ENCODE measurements at places on chromosomes 16 and 17. TPM values are rescaled to one million over a fixed set of nuclear protein-coding genes. Genes with fewer than 3 reads are reported as not detected.
A peak's percentile ranks its signal among the peaks of the same experiment; 100 is the strongest.

- DNase-seq = peak; percentile 82
- H3K27me3 ChIP-seq = no peaks in the 10 kb centered on the region
- H3K4me3 ChIP-seq = peak overlapping the region; percentile 23
- H3K36me3 ChIP-seq = peaks cover 5% of the 10 kb centered on the region
- peaks cover 15% of the 10 kb centered on the region for H3K4me1 ChIP-seq
- H3K27ac ChIP-seq = peak overlapping the region; percentile 11
These were observed 3.7 kb downstream of the NOL3 start for GRCh38 chr16:67173808-67174705.

DNA sequence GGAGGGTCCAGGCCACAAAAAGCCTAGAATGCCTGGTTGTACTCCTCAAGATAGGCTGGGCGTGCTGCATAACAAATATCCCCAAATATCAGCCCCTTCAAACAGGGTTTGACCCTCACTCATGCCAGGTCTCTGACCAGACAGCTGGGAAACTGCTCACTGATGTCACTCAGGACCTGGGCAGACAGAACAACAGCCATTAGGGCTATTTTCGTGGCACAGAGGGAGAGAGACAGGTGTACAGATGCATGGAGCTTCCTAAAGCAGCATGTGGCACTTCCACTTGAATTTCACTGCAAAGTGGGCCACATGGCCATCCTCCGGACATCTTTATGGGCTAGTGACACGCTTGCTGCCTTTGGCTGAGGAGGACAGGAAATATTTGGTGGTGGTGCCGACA lies 73.1 kb downstream of the SREBF1 start:
- H3K27me3 ChIP-seq = no peaks in the 10 kb centered on the region
- H3K4me1 ChIP-seq = no peaks in the 10 kb centered on the region
- no peak overlapping the region for H3K4me3 ChIP-seq

GRCh38 chr16:74296104-74296431 lies 546 bp upstream of the PSMD7 start:
- peak overlapping the region; percentile 98 for H3K4me3 ChIP-seq
- peaks cover 5% of the 10 kb centered on the region for H3K36me3 ChIP-seq
- H3K4me1 ChIP-seq = peaks cover 4% of the 10 kb centered on the region
- no peaks in the 10 kb centered on the region for H3K27me3 ChIP-seq

DNA sequence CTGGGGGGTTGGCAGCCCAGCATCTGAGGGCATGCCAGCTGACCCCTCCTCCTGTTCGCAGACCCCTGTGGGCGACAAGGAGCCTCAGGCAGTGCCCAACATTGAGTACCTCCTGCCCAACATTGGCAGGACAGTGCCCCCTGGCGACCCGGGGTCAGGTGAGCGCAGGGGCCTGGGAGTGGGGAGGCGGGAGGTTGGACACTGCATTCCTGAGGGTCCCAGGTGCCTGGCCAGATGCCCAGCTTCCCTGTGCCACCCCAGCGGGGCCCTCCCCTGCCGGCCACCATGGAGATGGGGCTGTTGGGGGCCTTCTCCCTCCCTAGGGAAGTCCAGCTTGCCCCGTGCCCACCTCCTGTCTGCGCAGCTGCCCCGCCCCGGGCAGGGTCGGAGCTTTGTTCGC lies 70.1 kb downstream of the ARHGAP23 start:
- H3K36me3 ChIP-seq = peaks cover 15% of the 10 kb centered on the region
- H3K27ac ChIP-seq = no peak overlapping the region
- H3K27me3 ChIP-seq = no peaks in the 10 kb centered on the region
- no peak overlapping the region for H3K4me3 ChIP-seq
- no peaks in the 10 kb centered on the region for H3K4me1 ChIP-seq
- DNase-seq = no peak

DNA sequence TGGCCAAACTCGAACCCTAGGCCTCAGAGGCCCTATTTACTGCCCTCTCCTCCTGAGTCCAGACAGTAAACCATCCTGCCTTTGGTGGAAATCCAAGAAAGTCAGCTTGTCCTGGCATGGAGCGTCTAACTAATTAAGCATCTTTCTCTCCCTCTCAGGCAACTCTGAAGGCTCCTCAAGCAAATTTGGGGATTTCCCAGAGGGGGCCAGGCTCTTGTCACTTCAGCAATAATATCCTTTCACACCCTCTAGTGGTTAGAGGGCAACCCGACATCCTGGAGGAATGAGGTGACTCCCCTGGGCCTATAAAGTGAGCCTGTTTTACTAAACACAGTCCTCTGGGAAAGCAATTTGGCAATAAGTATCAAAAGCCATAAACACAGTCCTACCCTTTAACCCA lies 60.4 kb downstream of the NOG start:
- peak; percentile 37 for DNase-seq
- H3K4me1 ChIP-seq = no peaks in the 10 kb centered on the region
- H3K4me3 ChIP-seq = no peak overlapping the region

- no peak overlapping the region for H3K4me3 ChIP-seq
- no peaks in the 10 kb centered on the region for H3K27me3 ChIP-seq
- no peak overlapping the region for H3K27ac ChIP-seq
- peak; percentile 6 for DNase-seq
These were observed 1237.1 kb upstream of the GOT2 start for GRCh38 chr16:59971264-59971663.

DNA sequence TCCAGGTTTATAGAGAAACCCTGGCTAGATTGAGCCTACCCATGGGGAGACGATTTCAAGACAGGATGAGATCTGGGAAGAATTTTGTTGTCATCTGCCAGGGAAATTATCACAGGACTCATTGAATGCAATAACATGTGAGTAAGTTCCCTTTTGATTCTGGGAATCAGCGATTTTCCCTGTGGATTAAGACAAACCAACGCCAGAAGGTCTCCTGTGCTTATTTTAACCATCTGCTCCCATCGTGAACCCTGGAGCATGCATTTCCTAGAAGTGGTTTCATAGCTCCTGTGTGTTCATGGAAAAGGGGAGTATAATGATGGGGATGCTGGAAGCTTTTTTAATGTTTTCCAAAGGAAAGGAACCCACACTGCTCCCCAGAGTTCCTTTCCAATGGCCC lies 21.0 kb upstream of the ARHGAP44 start:
- H3K27ac ChIP-seq = no peak overlapping the region
- H3K4me3 ChIP-seq = no peak overlapping the region
- no peak for DNase-seq
- no peaks in the 10 kb centered on the region for H3K4me1 ChIP-seq

GRCh38 chr16:69867784-69868560 lies 83.2 kb upstream of the CLEC18A start:
- peaks cover 3% of the 10 kb centered on the region for H3K36me3 ChIP-seq
- peaks cover 2% of the 10 kb centered on the region for H3K4me1 ChIP-seq
- no peaks in the 10 kb centered on the region for H3K27me3 ChIP-seq
- H3K4me3 ChIP-seq = no peak overlapping the region

DNA sequence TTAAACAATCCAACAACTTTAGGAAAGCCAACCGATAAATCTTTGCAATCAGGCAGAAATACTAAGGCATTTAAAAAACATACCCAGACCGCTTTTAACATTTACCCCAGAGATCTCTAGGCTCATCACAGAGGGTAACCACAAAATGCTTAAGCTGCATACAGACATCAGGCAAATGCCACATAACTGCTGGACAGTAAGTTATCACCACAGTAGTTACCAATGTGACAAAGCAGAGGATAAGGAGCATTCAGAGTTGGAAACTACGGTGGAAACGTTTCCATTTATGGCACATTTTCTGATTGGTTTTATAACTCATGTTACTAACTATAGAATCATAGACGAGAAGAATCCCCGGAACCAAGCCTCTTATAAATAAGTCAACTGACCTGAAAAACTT lies 77.5 kb downstream of the KANSL1 start:
- H3K27me3 ChIP-seq = no peaks in the 10 kb centered on the region
- H3K4me3 ChIP-seq = no peak overlapping the region
- no peak overlapping the region for H3K27ac ChIP-seq
- peak; percentile 66 for DNase-seq
- peaks cover 3% of the 10 kb centered on the region for H3K4me1 ChIP-seq
- no peaks in the 10 kb centered on the region for H3K36me3 ChIP-seq

- H3K4me1 ChIP-seq = peaks cover 4% of the 10 kb centered on the region
- H3K27me3 ChIP-seq = no peaks in the 10 kb centered on the region
- no peak overlapping the region for H3K27ac ChIP-seq
- H3K36me3 ChIP-seq = no peaks in the 10 kb centered on the region
- H3K4me3 ChIP-seq = no peak overlapping the region
These were observed 87.3 kb downstream of the SPECC1 start for GRCh38 chr17:20096430-20096829.

GRCh38 chr17:44008205-44008909 lies 3.9 kb downstream of the NAGS start:
- H3K27me3 ChIP-seq = no peaks in the 10 kb centered on the region
- no peak overlapping the region for H3K27ac ChIP-seq
- no peak for DNase-seq
- H3K4me1 ChIP-seq = peaks cover 13% of the 10 kb centered on the region
- H3K4me3 ChIP-seq = peak overlapping the region; percentile 67
- peaks cover 5% of the 10 kb centered on the region for H3K36me3 ChIP-seq

DNA sequence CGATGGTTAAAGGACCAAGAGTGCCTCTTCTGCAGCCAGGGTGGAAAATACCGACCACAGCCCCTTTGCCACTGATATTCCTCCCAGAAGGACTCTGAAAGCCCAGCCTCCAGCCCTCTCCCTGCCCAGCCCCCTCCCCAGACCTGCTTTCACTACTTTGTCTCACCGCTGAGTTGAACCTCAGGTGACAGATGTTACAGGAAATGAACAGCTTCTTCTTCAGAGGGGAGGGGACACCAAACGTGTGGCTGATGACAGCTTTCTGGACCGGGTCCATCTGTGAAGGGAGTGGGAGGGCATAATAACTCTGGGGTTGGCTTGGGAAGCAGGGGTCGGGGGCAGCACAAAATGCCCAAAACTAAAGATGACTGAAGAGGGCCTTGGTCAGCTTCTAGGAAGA lies 14.2 kb downstream of the NKIRAS2 start:
- no peaks in the 10 kb centered on the region for H3K36me3 ChIP-seq
- H3K4me1 ChIP-seq = no peaks in the 10 kb centered on the region
- no peak overlapping the region for H3K4me3 ChIP-seq
- DNase-seq = no peak

DNA sequence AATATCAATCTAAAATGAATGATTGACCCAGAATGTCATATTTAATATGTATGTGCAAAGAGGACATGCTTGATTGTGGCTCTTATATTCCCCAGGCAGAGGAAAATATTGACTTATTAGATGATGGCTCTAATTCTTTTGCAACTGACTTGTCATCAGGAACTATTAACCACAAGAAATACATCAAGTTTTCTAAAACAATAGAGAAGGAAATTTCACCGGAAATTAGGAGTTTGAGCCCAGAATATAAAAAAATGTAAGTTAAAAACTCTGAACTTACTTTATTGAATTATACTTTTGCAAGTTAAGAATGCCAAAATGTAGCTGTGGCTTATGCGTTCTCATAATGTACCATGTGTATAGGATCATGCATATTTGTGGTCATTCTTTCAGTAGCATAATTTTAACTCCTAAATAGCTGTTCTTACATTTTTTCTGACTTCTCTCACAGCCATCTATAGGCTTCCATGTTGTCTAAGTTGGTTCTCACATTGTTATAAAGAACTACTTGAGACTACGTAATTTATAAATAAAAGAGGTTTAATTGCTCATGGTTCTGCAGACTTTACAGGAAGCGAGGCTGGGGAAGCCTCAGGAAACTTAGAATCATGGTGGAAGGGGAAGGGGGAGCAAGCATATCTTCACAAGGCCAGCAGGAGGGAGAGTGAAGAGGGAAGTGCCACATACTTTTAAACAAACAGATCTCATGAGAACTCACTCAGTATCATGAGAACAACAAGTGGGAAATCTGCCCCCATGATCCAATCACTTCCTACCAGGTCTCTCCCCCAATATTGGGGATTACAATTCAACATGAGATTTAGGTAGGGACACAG lies 11.6 kb downstream of the EFCAB13 start:
- H3K36me3 ChIP-seq = no peaks in the 10 kb centered on the region
- no peak overlapping the region for H3K4me3 ChIP-seq
- H3K4me1 ChIP-seq = no peaks in the 10 kb centered on the region
- peak; percentile 4 for DNase-seq
- H3K27ac ChIP-seq = no peak overlapping the region

DNA sequence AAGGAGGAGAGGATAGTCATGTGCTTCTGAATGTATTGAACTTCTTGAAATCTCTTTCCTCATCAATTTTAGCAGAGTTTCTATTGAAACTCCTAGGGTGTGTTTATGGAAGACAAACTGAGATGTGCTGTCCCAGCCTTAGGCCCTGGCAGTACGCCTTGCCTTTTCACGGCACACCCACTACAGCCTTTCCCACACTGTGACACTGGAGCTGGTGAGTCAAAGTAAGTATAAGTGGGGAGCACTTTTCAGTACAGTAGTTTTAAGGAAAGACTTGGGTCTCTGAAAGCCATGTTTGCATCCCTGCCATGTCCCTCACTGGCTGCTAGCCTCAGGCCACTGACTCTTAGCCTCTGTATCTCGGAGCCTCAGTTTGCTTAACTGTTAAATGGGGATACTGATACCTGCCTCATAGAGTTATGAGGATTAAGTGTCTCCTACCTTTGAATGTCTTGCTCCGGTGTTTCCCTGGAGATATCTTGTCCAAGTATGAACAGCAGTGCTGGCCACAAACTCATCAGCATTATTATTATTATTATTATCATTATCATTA lies 144.7 kb upstream of the CRHR1 start:
- no peak overlapping the region for H3K27ac ChIP-seq
- DNase-seq = no peak
- H3K27me3 ChIP-seq = no peaks in the 10 kb centered on the region
- H3K4me1 ChIP-seq = no peaks in the 10 kb centered on the region

The AANAT gene
- total RNA-seq = not detected

The CHD9NB gene
- total RNA-seq = 3.6 TPM

The MYO15A gene
- total RNA-seq = 0.77 TPM

The MC1R gene
- total RNA-seq = 4.3 TPM

The ATAD5 gene
- 0.77 TPM for total RNA-seq

The NXN gene
- 53.8 TPM for total RNA-seq

The ABCC3 gene
- 34.8 TPM for total RNA-seq

The CCL1 gene
- total RNA-seq = not detected

The KRT32 gene
- under 0.01 TPM for total RNA-seq

The KLHL10 gene
- total RNA-seq = 0.33 TPM

The TEX19 gene
- total RNA-seq = not detected

The KRT15 gene
- not detected for total RNA-seq

The IRF8 gene
- not detected for total RNA-seq

Data from fibroblast of lung (primary cell).